Fibroblast of gingiva (primary cell): ENCODE measurements at places on chromosomes 6 and 20.

- peak; percentile 11 for DNase-seq
These were observed 106.4 kb downstream of the CD109 start for GRCh38 chr6:73802366-73802765.

DNA sequence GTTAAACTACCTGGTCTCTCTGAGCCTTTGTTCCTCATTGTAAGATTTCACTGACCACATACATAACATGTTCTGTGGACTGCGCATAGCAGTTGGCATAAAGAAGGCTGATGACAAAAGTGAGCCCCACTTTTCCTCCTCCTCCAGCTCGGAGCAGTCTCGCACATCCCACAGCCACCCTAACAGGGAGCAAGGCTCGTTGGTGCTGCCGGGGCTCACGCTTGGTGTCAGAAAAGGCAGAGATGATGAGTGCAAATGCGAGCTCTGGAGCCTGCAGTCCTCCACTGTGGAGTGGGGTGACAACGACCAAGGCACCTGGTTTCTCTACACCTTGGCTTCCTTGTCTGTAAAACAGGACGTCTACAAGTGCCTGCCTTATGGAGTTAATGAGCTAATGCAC is 9.7 kb downstream of the TGM3 start:
- no peak for DNase-seq

DNA sequence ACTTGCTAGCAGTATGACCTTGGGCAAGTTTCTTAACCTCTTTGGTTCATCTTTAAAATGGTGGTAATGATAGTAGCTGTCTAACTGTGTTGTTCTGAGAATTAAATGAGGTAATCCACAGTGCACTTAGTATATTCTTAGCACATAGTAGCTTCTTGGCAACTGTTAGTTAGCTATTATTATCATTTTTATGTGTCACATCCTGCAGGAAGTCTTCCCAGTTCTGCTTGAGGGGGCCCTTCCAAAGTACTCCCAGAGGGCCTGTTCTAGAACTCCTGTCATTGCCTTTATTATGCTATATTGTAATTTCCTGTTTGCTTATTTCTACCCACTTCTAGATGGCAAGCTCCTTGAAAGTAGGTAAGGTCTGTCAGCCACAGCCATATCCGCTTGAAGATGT is 30.6 kb downstream of the ANKS1A start:
- peak; percentile 29 for DNase-seq

GRCh38 chr6:35240838-35241801 is 18.4 kb upstream of the ZNF76 start:
- DNase-seq = peak; percentile 36

DNA sequence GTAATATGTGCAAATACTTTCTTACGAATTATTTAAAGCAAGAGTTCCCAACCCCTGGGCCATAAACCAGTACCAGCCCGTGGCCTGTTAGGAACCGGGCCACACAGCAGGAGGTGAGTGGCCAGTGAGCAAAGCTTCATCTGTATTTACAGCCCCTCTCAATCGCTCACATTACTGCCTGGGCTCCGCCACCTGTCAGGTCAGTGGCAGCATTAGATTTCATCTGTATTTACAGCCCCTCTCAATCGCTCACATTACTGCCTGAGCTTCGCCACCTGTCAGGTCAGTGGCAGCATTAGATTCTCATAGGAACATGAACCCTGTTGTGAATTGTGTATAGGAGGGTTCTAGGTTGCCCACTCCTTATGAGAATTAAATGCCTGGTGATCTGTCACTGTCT is 142.0 kb downstream of the RNASET2 start:
- DNase-seq = no peak

DNA sequence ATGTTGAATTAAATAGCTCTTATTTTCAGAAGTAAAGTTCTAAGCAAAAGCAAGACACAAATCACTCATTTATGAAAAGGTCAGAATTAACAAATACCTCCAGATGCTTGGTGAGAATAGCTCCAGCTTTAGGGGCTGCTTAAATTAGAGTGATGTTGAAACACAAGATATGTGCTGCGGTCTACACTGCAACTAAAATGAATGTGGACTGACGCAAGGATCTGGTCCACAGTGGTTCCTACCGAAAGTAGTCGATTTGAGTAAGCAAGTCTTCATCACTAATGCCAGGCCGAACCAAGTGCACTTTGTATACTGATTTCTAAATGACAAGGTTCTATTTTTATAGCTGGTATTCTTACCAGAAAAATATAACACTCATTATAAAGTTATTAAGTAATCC is 96.3 kb downstream of the PRDM1 start:
- no peak for DNase-seq

DNA sequence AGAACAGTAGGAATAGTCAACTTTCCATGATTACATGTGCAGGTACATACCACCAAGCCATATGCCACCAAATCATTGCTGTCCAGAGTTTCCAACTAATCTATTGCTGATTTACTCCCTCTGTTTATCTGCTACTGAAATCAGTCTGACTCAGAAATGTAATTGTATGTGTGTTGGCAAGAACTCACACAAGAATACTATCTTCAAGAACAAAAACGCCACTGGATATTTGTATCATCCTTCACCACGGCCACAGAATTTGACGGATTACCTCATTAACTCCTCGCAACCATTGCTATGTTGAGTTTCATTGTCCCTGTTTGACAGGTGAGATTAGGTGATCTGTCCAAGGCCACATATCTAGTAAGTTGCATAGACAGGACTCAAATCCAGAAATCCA is 159.2 kb downstream of the GMPR start:
- no peak for DNase-seq

- no peak for DNase-seq
These were observed 2.3 kb upstream of the HLA-DMA start for GRCh38 chr6:32954986-32955802.

- no peak for DNase-seq
These were observed 77.5 kb upstream of the SIRPA start for GRCh38 chr20:1817577-1818211.

- DNase-seq = no peak
These were observed 14.3 kb upstream of the GOPC start for GRCh38 chr6:117616391-117617209.

DNA sequence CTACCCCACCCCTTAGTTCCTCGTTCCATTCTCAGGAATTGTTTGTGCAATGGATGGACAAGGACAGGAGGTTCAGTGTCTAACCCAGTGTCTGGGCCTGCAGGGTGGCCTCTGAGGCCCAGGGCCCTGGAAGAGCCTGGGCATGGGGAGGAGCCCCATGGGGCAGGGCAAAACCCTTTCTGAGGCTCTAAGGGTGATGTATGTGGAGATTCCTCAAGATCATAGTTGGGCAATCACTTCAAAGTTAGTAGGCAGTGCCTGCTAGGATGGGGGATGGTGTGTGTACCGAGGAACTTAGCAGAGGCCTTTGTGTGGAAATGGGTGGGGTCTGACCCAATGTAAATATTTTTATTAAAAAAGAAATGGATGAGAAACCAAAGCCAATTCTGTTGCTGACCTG is 6.7 kb upstream of the C2 start:
- DNase-seq = peak; percentile 34

- DNase-seq = no peak
These were observed 31.1 kb downstream of the BRPF3 start for GRCh38 chr6:36227379-36228228.

GRCh38 chr20:4722993-4723392 is 1.3 kb downstream of the PRND start:
- DNase-seq = no peak

- no peak for DNase-seq
These were observed 62.2 kb downstream of the FILIP1 start for GRCh38 chr6:75431379-75431778.

DNA sequence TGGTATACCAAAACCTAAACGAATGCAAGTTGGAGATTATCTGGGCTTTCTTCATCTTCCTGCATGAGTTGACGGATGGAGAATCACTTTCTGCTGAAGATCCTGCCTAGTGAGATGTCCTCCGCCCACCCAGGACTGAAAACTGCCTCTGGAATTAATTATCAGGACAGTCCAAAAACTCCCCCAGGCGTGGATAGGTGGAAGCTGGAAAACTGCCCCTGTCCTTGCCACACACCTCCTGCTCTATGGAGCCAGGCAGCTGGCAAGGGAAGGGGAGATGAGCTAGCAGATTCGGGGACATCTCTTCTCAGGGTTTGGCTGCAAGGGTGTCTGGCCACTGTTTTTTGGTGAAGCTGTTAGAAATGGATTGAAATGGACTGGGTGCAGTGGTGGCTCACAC is 89.3 kb upstream of the ZNFX1 start:
- DNase-seq = no peak

DNA sequence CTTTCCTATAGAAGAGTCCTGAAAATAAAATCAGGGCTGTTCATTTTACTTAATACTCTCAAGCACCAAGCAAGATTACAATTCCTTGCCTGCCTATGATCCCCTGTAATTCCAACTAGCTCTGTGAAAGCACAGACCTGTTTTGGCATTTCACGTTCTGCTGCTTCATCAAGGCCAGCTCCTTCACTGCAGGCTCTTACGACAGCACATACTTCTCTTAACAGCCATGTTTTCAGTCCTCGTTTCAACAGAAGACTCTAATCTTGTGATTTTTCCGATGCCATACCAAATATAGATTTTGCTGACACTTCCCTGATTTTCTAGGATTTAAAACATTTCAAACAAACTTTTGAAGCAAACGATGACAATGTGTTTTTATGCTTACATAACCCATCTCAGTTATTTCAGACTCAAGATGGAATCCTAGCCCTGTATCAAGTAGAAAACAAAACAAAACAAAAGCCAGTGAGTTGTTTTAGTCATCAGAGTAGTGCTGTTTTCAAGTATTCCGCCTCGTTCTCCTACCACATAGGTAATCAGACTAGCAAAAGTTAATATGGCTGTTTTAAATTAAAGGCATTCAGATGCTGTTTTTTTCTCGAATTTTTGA is 616.5 kb upstream of the CITED2 start:
- peak; percentile 50 for DNase-seq

GRCh38 chr6:54990001-54990400 is 143.4 kb downstream of the FAM83B start:
- DNase-seq = no peak

DNA sequence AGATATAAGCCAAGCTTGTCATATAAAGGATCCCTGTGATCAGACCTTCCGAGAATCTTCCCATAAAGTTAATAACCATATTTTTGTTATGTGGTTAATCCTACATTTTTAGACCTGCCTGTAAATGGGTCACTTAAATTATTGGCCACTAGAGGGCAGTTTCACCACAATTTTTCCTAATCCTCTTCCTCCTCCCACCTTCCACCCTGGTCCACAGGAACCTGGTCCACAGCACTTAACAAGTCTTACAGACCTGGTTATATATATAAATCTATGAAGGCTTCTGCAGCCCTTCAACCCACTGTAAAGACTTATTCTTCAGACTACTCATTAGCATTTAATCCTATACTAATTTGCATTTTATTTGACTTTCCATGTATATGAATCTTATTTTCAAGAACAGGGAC is 28.3 kb downstream of the MRS2 start:
- DNase-seq = peak; percentile 35

GRCh38 chr20:1418350-1418749 is 25.5 kb upstream of the FKBP1A start:
- peak; percentile 86 for DNase-seq

DNA sequence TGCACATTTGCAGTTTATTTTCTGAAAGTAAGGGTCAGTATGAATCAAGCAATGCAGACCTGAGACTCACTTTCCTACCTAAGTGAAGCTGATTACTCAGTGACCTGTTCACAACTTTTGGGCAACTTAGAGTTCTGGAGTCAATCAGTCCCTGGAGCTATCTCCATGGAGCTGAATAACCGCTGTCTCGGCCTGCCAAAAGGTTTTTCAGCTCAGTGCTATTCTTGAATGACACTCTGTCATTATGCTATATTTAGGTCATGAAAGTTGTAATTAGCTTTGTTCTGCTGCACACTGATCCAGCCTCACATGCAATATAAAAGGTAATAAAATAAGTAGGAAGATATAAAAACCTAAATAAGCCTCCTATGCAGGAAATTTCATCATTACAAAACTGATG is 356.0 kb downstream of the BMP2 start:
- DNase-seq = no peak

DNA sequence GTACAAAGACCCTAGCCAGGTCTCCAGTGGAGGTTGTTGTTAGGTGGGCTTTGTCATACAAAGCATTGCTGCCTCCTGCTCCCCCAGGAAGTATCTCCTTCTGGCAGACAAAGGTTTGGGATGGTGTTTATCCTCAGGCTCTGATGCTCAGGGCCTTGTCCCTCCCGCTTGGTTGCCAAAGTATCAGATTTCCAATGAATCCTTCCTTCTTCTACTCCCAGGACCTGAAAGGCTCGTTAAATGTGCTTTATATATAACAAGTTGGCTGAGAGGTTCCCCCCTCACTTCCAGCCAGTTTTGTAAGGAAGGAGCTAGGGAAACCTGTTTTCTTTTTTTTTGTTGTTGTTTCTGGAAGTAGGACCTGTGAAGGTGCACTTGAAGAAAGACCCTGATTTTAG is 14.4 kb downstream of the PTK7 start:
- DNase-seq = no peak

- DNase-seq = no peak
These were observed 7.7 kb upstream of the CD109 start for GRCh38 chr6:73688351-73688750.

DNA sequence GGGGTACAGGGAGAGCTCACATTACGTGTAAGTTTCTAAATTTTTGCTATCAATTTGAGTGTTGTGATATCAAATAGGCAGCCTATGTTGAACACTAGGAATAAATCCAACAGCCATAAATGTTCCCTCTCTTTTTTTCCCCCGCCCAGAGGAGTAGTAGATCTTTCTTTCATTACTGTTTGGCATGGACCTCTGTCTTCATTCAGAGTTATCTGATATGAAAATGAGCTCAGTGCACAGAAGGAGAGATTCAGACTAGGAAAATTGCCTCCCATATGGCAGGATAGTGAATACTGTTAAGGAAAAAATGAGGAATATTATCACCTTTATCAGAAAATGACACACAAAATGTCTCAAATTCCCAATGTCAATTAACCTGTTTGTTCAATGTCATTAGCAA is 110.0 kb upstream of the EYS start:
- no peak for DNase-seq

GRCh38 chr6:111757342-111757741 is 115.9 kb downstream of the FYN start:
- no peak for DNase-seq

GRCh38 chr6:113350461-113350860 is 506.7 kb upstream of the MARCKS start:
- DNase-seq = peak; percentile 81

GRCh38 chr6:31652925-31653724 is 664 bp upstream of the BAG6 start:
- DNase-seq = no peak

DNA sequence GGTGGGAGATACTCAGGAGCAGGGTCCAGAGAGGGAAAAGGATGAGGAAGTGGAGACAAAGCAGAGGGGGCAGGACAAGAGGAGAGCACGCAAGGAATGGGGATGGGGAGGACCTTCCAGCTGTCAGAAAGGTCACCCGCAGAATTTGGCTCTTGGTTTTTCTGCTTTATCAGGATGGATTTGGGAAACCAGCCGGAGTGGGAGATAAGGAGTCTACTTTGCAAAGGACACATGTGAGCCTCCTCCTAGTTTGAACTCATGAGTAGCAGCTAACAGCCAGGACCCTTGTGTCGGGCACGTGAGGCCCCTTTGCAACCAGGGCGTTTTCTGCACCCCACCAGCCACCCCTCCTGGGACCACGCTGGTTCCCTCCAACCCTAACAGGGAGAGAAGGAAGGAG is 7.6 kb upstream of the MICA start:
- DNase-seq = no peak
